Stimulated activated CD4-positive, alpha-beta T cell treated with anti-CD3 and anti-CD28 coated beads, Interleukin-4, amount 100 ng/mL, for 48 hours (primary cell): ENCODE measurements at places on chromosomes 1 and 21.

GRCh38 chr1:34761176-34761761 is 1.7 kb downstream of the GJB4 start:
- no peak for DNase-seq

GRCh38 chr1:104765085-104765484 is 1015.4 kb downstream of the AMY1C start:
- DNase-seq: no peak

DNA sequence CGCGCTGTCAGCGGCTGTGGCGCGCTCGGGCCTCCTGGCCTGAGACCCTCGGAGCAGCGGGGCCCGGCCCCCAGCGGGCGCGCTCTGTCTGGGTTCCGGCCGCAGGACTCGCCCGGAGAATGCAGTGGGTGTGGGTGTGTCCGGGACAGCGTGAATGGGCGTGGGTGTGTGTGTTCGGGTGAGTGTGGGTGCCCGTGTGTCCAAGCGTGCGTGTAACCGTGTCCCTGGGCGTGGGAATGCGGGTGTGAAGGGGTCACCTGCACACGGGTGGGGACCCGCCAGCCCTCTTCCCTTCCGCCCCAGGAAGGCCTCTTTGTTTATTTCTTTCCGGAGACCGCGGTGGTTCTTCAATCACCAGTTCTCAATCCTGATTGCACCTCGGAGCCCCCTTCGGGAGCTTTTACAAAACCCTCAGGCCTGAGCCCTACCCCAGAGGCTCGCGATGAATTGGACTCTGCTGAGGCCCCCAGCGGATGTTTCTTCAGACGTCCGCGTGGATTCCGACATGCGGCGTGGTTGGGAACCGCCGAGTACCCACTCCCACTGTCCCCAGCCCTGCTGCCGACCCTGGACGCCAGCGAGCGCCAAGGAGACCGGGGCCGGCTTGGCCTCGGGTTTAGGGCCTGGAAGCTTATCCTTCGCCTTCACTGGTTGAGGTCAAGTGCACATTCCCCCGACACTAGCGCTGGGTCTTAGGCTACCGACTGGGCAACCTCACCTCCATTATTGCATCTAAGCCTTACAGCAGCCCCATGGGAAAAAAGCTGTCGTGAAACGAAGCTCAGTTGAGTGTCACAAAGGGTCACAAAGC is 19.3 kb downstream of the SERTAD4 start:
- DNase-seq: no peak

- no peak for DNase-seq
Observed at GRCh38 chr1:109183058-109183738, 30.5 kb upstream of the SARS1 start.

GRCh38 chr1:32934535-32934934 is 30.1 kb downstream of the RNF19B start:
- no peak for DNase-seq

DNA sequence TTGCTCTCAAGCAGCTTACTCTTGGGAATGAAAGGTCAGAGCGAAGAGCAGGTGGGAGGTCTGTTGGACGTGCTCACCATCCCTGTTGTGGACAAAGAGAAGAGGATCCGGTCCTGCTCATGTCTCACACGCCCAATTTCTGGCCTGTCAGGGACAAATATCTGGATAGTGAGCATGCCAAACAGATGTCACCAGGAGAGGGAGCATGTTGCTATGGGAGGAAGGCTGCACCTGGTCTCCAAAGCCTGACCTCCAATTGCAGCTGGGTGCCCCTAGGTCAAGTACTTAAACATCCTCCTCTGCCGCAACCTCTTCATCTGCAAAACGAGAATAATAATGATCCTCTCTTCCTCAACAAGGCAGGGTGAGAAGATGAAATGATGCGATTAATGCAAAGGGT is 53.4 kb downstream of the DMRTA2 start:
- DNase-seq: no peak

DNA sequence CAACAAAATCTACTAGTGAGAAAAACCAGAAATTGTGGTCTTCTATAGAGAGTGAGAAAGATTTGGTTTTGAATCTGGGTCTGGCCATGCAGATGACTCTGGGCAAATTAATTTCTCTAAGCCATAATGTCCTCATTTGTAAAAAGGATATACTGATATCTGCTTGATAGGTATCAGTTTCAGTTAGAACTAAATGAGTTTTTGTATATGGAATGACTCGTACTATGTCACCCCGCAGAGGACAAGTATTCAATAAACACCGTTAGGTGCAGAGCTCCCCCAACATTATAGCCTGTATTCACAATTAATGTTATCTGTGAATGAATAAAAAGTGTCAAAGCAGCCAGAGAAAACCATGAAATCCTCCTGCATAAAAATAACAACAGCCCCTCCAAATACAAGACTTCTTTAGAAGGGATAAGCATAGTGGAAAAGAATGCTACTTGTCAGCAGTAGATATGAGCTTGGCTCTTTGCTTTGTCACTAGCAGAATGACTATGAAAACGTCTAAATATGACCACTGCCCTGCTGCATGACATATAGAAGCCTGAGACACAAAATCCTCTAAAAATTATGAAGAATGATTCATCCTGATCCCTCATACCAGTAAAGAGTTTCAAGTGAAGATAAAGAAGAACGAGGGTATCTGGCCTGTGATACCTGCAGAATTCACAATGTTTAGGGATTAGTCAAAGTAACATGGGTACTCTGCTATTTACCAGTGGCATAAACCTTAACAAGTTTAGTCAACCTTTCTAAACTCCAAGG is 17.8 kb downstream of the SCAF4 start:
- DNase-seq: peak; percentile 2

DNA sequence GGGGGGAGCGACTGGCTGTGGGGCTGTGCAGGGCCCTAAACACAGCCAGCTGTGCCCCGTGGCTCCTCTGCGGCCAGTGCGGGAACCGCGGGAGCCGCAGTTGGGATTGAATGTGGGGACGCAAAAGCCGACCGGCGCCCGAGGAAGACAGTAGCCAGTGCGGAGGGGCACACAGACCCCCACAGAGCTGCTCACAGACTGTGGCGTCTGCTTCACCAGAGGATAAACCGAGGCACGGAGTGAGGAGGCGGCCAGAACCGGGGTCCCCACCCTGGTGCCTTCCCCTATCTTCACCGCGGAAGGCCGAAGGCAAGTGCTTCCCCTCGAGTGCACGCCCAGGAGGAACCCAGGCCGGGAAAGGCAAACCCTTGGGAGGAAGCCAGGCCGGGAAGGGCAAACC is 8.7 kb upstream of the TMEM52 start:
- no peak for DNase-seq
